Fibroblast of villous mesenchyme (primary cell): ENCODE measurements at places on chromosomes 12 and 14. TPM values are rescaled to one million over a fixed set of nuclear protein-coding genes. Genes with fewer than 3 reads are reported as not detected.

Gene LGMN
- total RNA-seq = 41.5 and 45.7 TPM in 2 replicates

Gene TOMM20L
- total RNA-seq = not detected in 2 replicates

Gene PZP
- total RNA-seq = not detected in 2 replicates

Gene ACRBP
- total RNA-seq = 0.64 TPM in 1 of 2 replicates, not detected in the other

Gene SLC6A13
- total RNA-seq = not detected in 2 replicates

Gene GNPTAB
- 39.3 and 86.8 TPM in 2 replicates for total RNA-seq

Gene KRT83
- not detected in 2 replicates for total RNA-seq

Gene EIF5
- 122 and 124 TPM in 2 replicates for total RNA-seq

Gene TAS2R8
- 0.32 and 0.43 TPM in 2 replicates for total RNA-seq

Gene STAC3
- 0.32 and 1.3 TPM in 2 replicates for total RNA-seq

Gene TAS2R30
- total RNA-seq = 7.4 and 9.1 TPM in 2 replicates

Gene HNRNPC
- total RNA-seq = 551 and 671 TPM in 2 replicates

Gene OR6C3
- not detected in 2 replicates for total RNA-seq

Gene TMPRSS12
- under 0.01 TPM in 1 of 2 replicates, not detected in the other for total RNA-seq
